ENCODE measurements at places on chromosomes 1 and 21.

- DNase-seq, result no peak
Measured at GRCh38 chr1:237756304-237756967, 134.3 kb downstream of the ZP4 start.

- DNase-seq, result no peak
Measured at GRCh38 chr21:44846485-44847260, 26.8 kb downstream of the PTTG1IP start.

DNA sequence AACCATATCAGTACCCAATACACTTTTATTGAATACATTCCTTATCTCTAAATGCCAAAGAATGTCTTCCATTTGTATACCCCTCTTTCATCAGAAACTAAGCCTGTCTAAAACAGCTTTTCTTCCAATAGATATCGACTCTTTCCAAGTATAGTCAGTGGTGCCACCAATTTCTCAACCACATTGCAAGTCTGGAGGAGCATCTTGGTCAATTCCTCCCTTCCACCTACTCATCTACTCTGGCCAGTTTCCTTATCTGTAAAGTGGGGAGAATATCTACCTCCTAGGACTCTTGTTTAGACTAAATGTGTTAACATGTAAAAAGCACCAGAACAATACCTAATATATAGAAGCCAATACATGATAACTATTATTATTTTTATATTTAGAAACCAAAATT, 28.5 kb upstream of the FGGY start:
- no peak for DNase-seq

DNA sequence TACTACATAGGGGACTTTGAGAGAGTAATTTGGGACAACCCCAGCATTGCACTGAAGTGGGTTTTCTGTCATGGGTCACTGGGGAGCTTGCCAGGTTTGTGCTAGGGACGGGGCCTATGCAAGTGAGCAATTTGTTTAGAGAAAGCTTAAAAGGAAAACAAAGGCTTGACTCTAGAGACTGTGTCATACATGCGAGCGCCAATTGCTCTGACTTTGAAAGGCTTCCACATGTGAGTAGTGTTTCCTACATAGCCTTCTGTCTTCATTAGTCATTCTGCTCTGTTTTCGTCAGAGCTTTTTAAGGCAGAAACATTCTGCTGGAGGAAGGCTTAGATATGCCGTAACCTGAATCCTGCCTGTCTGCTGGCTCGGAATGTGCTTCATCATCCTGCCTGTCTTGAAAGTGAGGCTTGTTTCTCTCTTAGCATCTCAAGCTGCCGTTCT, 28.4 kb downstream of the TRIM45 start:
- no peak for DNase-seq

GRCh38 chr1:11705596-11705995, 14.1 kb downstream of the DRAXIN start:
- DNase-seq, result no peak

DNA sequence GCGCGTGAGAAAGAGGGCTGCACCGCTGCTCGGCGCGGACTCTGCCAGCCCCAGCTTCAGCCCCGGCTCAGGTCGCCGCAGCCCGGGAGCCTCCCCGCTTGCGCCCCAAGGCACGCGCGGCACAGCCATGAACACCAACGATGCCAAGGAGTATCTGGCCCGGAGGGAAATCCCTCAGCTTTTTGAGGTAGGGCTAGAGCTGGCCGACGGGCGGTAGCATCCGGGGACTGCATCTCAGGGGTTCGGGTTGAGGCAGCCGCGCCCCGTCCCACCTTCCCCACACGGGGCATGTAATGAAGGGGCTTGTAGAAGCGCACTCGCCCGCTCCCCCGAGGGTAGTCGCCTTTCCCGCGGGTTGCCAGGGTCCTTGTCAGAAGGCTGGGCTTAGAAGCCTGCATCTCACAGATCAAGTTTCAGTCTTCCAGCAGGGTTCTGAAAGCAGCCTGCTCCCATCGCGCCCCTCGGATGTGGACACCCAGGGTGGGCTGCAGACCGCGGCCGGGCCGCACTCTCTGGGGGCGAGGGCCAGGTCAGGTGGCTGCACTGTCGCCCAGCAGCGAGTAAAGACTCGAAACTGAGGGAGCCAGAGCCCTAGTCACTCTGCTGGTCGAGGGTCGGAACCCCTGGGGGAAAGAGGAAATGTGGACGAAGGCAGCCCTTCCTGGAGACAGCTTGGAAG, 507 bp downstream of the AK5 start:
- peak; percentile 4 for DNase-seq

DNA sequence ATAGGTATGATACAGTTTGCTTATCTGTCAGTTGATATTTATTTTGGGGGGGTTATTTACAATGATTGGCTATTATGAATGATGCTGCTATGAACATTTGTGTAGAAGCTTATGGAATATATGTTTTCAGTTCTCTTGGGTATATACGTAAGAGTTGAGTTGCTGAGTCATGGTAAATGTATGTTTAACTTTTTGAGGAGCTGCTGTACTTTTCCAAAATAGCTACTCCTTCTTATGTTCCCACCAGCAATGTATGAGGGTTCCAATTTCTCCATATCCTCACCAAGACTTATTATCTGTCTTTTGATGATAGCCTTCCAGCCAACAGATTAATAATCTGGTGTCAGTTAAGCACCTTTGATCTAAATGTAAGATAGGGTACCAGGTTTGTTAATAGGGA, 11.9 kb downstream of the SOAT1 start:
- DNase-seq, result no peak

DNA sequence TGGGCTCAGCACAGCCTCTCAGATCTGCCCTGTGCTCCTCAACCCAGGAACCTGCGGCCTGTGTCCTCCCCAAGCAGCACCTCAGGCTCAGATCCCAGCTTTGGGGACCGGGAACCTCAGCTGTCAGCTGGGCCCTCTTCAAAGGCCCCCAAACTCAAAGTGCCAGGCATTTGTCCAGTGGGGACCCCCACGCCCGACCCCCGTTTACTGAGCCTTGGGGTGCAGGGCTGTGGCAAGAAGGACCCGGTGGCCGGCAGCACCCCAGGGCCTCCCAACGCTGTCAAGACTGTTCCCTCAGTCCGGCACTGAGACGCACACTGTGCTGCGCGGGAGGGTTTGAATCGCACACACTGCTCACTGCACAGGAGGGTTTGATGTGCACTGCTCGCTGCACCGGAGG, 35.0 kb downstream of the MORN1 start:
- no peak for DNase-seq

GRCh38 chr1:22140694-22141093, 2.2 kb downstream of the WNT4 start:
- no peak for DNase-seq

- DNase-seq, result no peak
Measured at GRCh38 chr1:109669246-109669948, 1.5 kb downstream of the GSTM2 start.

GRCh38 chr21:46060596-46061061, 37.3 kb upstream of the COL6A2 start:
- no peak for DNase-seq

DNA sequence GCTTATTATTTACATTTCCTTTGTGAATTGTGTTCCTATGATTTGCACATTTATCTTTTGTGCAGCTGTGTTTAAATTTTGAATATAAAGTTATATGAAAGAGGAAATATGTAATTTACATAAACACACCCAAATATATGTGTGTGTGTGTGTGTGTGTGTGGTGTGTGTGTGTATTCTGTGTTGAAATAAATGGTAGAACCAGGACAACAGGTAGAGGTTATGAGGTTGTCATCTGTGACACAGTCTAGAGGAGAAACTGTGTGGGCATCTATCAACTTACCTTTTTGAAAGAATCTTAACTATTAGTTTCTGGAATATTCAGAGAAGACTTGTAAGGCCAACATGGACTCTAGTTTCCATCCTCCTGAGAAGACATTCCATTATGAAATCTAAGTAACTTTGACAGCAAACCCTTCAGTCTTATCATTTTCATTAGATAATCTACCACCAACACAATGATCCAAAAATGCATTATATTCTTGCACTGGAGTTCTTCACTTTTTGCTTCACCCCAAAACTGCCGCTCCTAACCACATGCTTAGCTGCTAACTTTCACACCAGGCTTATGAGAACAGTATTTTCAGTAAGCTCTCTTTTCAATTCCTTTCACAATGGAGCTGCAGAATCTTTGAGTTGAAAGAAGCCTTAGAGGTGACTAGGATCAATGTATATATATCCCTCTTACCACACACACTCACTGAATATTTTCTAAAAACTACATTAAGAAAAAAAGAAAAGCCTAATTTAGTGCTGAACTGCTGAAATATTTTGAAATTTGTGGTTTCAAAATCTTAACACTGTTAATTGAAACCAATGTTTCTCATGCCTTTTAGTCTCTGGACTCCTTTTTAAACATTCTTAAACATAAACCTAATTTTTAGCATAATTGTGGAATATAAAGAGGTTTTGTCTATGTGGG, 21.8 kb downstream of the PTPRC start:
- no peak for DNase-seq

- DNase-seq, result no peak
Measured at GRCh38 chr1:9737671-9738070, 86.1 kb downstream of the CLSTN1 start.

DNA sequence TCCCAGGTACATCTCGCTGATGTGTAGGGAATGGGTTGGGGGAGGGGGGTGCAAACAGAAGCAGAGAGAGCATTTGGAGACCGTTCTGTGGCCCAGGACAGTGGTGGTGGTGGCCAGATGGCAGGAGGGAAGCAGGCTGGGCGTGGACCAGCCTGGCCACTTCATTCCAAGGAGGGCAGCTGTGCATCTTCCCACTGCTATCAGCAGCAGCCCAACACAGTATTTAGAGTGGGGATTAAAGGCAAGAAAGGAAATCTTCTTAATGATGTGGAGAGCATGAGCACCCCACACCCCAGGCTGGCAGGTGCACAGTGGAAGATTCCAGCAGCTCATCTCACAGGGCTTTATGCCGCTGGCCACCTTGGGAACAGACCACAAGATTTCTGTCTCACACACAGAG, 198.7 kb downstream of the NPHP4 start:
- no peak for DNase-seq

DNA sequence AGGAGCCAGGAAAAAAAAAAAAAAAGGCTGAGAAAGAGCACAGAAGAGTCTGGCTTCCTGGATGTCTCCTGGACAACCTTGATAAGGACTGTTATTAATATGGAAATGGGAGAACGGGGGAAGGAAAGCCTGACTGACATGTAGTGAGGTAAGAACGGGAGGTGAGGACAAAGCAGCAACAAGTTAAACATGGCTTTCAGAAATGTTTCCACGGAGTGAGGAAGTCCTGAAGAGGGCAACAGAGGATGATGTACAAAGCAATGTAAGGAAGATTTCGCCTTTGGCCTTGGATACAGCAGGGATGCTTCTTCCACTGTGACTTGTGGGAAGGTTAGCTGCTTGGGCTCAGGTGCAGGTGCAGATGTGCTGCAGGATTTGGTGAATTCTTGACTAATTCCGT, 11.9 kb upstream of the NIBAN1 start:
- no peak for DNase-seq

DNA sequence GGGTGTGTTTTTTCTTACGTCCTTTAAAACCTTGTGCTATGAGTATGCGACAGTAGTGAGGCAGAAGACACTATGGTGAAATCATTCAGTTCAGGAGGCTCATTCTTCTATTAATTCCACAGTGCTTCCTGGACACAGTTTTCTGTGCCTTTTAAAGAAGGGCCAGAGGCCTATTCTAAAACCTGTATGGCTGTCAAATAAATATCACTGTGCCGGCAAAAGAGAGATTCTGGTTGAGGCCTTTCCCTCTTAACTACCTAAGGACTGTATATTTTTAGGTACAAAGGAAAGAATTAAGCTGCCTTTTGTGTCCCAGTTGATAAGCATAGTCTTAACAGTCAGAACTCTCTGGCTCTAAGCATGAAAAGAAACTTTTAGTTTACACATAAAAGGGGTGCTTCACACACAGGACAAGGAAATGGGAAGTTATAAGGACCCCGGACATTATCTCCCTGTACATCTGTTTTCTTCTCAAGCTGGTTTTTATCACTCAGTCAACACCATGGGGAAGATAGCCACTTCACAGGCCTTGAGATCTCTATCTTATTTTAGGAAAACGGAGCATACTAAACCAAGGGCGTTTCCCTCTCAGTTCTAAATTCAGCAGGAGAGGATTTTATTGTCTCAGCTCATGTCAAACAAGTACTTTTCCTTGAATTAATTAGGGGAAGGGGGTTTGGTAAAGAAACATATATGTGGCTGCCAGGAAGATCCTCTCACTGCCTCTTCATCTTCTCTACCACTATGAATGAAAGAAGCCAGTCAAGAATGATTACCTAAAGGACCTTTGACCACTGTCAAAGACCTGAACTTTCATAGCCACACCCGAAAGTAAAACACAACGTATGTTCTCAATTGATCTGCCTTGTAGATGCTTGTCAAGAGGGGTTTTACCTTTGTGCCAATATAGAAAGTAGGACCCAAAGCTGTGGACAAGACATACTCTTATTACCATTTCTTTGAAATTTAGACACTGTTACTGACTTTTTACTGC, 71.4 kb upstream of the HSPA13 start:
- no peak for DNase-seq

- DNase-seq, result no peak
Measured at GRCh38 chr1:54337928-54338327, 68.3 kb downstream of the SSBP3 start.

DNA sequence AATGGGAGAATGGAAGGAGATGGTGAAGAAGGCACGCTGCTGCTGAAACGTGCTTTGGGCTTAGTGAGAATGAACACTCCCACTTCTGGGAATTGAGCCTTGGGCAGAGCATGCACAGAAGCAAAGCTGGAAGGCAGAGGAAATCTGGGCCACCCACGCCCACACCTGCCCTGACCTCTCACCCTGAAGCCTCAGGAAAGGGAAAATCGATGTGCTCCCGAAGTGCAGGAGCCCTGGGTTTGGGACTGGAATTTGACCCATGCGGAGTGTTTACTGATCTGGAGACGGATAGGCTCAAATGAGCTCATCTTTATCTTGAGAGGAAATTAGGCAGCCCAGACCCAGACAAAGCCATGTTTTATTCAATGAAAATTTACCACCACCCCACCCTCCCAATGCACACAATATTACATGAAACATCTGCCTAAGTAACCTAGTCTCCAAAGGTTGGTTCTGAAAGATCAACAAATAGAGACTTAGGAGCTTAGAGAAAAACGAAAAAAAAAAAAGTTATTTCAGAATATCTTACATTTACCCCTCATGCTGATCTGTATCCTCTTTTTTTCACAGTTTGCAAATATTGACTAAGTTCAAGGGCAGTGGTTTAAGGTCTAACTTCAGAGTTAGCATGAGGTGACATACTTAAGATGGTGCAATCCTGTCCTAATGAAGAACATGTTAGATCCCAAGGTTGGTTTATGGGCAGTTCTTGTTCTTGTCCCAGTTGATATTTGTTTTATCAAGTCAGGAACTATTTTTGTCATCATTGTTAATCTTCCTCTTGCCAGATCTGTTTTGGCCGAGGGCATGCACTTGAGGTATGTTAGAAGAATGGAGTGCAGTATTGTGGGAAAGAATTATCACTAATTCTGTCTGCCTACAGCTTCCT, 63.0 kb downstream of the PROX1 start:
- no peak for DNase-seq
